ENCODE measurements at places on chromosomes 16 and 17.

DNA sequence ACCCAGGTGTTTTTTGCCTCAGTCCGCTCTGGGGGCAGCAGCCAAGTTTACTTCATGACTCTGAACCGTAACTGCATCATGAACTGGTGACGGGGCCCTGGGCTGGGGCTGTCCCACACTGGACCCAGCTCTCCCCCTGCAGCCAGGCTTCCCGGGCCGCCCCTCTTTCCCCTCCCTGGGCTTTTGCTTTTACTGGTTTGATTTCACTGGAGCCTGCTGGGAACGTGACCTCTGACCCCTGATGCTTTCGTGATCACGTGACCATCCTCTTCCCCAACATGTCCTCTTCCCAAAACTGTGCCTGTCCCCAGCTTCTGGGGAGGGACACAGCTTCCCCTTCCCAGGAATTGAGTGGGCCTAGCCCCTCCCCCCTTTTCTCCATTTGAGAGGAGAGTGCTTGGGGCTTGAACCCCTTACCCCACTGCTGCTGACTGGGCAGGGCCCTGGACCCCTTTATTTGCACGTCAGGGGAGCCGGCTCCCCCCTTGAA, 2.1 kb upstream of the C17orf107 start:
- DNase-seq = no peak

GRCh38 chr17:41986634-41987033, 20.0 kb downstream of the CNP start:
- no peak for DNase-seq

DNA sequence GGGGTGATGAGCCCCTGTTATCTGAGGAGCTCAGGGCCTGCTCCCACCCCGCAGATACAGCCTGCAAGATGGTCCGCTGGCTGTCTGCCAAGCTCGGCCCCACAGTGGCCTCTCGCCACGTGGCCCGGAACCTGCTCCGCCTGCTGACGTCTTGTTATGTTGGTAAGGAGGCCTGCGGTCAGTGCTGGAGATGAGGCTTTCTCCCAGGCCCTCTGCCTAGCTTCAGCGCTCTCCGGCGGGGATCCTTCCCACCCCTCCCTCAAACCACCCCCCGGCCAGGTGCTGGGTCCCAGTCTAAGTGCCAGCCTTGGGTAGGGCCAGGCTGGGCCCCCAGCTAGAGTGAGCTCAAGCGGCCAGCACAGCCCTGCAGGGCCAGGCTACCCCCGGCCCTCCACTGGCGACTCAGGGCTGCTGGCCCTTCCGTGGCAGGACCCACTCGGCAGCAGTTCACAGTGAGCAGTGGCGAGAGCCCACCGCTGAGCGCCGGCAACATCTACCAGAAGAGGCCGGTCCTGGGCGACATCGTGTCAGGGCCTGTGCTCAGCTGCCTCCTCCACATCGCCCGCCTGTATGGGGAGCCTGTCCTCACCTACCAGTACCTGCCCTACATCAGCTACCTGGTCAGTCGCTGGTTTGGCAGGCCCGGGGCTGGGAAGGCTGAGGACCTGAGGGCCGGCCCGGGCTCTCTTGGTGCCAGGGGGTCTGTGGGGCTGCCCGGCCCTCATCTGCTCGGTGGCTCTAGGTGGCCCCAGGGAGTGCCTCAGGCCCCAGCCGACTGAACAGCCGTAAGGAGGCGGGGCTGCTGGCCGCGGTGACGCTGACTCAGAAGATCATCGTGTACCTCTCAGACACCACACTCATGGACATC, 6.1 kb downstream of the WDR81 start:
- DNase-seq = no peak

DNA sequence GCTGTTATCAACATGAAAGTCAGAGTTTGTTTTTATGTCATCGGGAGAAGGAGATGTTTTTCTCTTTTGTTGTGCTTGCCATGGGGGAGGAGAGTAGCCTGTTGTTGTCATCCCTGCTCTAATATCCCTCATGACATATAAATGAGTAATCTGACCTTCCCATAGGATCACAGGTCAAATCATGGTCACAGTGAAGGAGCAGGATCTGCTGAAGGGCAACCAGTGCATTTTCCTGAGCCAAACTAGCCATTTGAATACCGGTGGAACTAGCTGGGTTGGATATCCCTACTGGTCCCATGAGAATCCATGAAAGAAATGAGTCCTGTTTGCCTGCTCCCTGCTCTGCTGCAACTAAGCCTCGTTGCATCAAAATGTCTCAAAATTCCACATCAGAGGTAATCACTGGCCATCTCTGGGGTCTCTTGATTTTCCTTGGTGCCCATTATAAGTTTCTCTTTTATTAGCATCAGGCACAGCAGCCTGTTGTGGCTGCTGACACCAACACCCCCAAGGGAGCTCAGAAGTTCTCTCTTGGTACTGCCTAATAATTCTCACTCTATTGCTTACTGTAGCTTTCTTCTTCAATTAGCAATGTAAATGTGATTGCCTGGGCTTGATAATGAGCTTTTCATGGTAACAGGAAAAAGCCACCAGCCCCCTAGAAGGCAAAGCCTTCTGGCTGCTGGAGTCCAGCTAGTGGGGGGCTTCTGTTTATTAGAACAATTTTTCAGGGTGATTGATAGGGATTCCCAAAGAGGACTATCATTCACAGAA, 211.4 kb upstream of the ERCC4 start:
- no peak for DNase-seq

GRCh38 chr16:67969254-67970039, 1.0 kb upstream of the SLC12A4 start:
- no peak for DNase-seq

GRCh38 chr17:49508866-49509587, 13.9 kb downstream of the NGFR start:
- DNase-seq = no peak

DNA sequence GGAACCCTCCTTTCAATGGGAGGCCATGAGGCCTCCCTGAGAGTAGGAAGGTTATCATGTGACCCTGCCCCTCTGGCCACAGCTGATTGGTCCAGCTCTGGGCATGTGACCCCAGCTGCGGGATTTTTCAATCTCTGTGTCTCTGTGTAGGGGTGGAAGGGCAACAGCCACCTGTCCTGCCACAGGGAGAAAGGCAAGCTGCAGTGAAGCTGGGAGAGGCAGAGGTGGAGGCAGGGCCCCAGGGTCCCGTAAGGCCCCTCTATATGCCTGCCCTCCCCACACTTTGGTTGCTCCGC, 10.9 kb downstream of the DNAAF8 start:
- DNase-seq = no peak

GRCh38 chr17:58235821-58236220, 2.6 kb upstream of the LPO start:
- DNase-seq = no peak

DNA sequence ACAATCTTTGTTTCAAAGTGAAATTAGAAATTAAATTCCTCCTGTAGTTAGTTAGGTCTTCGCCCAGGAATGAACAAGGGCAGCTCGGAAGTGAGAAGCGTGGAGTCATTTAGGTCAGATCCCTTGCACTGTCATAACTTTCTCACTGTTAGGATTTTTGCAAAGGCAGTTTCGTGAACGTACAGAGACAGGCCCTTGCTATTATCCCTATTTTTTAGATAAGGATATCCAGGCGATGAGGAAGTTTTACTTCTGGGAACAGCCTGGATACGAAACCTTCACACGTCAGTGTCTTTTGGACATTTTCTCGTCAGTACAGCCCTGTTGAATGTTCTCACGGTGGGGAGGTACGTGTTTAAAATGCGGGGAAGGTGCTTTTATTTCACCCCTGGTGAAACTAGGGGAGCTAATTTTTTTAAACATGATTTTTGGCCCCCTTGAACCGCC, 318 bp upstream of the RBL2 start:
- no peak for DNase-seq

All from NCI-H345 (cell line).